Kidney (tissue), 22 donors: ENCODE measurements at places on chromosomes 4 and X. TPM values are rescaled to one million over a fixed set of nuclear protein-coding genes. Genes with fewer than 3 reads are reported as not detected.

DNA sequence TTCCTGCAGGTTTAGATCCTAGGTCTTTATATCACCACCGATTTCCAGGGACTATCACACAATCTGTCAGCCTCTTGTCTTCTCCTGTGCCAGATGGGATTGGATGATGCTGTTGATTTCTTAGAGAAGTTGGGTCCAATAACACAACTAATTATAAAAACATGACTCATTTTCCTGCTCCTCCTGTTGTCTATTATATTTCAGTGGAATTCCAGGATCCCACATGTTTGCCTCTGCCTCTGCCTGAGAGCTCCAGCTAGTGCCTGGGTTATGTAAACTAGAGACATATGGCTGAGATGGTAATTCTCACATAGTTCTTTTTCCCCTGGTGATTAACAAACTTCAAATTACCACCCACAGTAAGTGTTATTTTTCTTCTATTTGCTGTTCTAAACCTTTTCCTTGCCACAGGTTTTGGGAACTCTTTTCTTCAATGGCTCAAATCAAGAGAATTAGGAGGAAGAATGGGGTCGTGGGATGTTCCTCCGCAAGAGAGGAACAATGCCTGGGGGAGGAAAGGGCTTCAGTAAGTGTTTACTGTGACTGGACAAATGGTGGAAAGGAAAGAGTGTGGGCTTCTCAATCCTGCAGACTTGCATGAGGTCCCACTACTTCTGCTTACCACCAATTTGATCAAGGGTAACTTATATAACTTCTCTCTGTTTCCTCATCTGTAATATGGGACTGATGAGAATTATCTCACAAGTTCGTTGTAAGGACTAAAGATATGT is 3.4 kb upstream of the HOPX start:
- DNase-seq: no peak

DNA sequence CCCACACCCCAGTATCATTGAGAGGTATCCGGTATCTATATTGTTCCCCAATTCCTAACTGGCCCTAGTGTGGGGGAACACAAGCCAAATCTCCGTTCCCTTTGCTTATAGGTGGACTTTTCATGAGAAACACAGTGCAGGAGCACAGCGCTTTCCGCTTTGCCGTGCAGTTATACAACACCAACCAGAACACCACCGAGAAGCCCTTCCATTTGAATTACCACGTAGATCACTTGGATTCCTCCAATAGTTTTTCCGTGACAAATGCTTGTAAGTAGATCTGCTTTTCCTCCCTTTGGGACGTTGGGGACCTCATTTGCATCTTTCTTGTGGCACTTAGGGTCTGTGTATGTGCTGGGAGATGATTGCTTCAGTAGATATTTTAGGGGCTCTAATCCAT is 1.6 kb downstream of the GRIA3 start:
- DNase-seq: no peak

GRCh38 chr4:165813606-165814005 is 59.4 kb upstream of the TLL1 start:
- DNase-seq: no peak

DNA sequence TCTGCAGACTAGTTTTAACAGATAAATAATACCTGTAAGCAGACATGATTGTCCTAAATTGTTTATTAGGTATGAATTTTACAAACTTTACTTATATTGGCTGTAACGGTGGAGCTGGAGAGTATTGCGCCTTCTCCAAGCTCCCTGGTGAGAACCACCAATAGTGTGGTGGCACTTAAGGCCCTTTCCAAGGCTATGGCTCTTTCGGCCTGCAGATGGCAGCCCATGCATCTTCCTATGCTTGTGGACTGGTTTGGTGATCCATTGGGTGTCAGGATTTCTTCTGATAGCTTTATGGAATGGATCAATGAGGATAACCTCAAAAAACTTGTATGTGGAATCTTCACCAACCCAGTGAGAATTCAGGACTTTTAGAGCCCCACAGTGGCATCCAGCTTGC is 7.8 kb downstream of the LARP1B start:
- no peak for DNase-seq

DNA sequence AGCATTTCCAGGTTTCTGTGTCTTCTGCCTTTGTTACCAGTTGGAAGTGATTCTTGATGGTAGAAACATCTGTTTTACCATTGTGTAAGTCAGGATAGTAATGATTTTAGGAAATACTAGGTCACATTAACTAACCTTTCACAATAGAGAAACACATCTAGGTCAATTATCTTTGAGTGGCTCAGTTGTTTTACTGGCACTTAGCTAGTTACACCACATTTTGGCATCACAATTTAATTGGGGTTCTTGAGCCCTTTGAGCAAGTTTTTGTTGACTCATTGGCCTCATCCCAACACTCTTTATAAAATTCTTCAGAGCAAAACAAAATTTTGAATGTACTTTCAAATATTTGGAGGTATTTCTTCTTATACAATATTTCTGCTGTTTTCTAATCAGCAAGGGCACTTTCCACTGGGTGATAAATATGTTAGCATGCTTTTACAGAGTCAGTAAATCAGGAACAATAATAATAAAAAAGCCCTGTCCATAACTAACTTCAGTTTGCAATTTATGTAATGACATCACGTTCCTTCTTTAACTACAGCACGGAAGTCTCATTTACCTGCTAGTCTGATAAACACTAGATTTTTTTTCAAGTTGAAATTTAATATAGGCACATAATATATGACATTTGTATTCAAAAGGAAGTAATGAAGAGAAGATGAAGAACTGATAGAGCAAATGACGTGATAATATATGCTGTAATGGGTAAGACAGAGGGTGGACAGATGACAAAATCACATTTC is 64.8 kb upstream of the GK2 start:
- no peak for DNase-seq

DNA sequence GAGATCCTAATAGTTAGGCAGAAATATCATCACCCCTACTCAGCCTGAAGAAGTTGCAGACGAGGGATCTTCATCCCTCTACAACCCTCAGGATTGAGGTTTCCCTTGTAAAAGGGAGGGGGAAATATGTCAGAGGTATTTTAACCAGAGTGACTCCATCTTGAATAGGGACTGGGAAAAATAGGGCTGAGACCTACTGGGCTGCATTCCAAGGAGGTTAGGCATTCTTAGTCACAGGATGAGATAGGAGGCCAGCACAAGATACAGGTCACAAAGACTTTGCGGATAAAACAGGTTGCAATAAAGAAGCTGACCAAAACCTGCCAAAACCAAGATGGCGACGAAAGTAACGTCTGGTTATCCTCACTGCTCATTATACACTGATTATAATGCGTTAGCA is 17.5 kb downstream of the IL13RA2 start:
- DNase-seq: no peak

DNA sequence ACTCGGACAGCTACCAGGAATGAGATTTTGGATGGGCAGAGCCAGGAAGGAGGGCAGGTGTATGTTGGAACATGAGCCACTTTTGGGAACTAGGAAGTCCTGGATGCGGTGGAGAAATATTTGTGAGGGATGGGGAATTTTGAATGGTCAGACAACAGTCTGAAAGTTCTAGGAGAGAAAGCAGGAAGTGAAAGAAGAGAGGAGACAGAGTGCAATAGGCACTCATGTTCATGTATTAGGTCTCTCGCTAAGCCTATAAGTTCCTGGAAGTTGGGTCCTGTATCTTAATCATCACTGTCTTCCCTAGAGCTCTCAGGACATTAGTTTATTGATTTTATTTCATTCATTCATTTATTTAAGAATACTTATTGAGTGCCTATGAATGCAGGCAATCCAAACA is 65.7 kb upstream of the CITED1 start:
- no peak for DNase-seq

Gene ETDA
- not detected for total RNA-seq

DNA sequence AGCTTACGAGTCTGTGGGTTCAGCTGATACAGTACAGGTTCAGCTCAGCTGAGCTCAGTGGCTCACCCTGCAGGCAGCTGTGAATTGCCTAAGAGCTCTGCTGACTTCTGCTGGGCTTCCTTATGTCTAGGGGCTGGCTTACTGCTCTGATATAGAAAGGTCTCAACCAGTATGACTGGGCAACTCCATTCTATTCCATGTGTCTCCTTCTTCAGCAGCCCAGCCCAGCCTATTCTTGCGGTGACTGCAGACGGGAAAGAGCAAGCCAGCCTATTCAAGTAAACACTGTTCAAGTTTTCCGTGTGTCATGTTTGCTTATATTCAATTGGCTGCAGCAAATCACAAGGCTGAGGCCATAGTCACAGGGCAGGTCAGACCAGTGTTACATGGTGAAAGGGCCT is 615.4 kb upstream of the ZFP42 start:
- no peak for DNase-seq

- DNase-seq: no peak
Observed at GRCh38 chr4:122845066-122845465, 18.4 kb downstream of the FGF2 start.

Gene STBD1
- total RNA-seq: 4.5 TPM

DNA sequence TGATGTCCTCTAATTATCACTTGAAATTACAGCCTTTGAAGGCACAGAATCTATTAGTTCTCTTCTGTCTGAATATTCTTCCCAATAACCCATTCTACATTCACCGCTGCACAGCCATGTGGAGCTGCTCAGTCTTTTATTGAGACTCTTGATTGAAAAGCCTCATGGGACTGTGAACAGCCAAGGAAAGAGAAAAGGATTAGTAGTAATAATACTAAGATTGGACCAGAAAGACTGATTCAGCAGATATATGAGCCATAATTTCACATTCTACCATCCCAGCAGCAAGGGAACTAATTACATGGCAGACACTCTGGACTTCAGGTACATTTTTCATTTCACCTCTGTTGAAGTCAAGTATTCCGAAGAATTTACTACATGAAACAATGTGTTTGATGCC is 2471.7 kb downstream of the ARAP2 start:
- DNase-seq: no peak

DNA sequence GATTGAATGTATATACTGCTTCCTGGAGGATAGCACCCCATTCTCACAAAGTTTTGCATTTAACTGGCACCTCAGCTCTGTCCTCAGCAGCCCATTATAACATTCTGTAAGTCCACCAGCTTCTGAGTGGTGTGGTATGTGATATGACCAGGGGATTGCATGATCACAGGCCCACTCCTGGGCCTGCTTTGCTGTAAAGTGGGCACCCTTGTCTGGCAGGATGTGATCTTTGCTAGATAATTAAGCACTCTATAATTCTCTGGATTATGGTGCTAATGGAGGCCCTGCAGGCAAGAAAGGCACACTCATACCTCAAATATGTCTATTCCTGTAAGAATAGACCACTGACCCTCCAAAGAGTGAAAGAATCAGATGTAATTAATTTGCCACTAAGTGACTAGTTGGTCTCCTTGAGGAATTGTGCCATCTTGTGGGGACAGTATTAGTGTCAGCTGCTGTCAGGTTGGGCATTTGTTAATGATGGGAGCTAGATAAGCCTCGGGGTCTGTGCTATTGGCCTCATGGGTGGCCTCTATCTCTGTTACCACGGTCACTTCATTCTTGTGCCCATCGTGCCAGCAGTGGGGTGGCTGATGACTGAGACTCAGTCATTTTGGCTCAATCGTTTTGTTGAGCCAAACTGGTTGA is 2.2 kb upstream of the CFI start:
- DNase-seq: peak; percentile 31

Gene PDGFRA
- total RNA-seq: 71.0 TPM

GRCh38 chrX:69197690-69198089 is 32.4 kb upstream of the PJA1 start:
- DNase-seq: no peak

Gene MAGEE1
- 4.3 TPM for total RNA-seq

DNA sequence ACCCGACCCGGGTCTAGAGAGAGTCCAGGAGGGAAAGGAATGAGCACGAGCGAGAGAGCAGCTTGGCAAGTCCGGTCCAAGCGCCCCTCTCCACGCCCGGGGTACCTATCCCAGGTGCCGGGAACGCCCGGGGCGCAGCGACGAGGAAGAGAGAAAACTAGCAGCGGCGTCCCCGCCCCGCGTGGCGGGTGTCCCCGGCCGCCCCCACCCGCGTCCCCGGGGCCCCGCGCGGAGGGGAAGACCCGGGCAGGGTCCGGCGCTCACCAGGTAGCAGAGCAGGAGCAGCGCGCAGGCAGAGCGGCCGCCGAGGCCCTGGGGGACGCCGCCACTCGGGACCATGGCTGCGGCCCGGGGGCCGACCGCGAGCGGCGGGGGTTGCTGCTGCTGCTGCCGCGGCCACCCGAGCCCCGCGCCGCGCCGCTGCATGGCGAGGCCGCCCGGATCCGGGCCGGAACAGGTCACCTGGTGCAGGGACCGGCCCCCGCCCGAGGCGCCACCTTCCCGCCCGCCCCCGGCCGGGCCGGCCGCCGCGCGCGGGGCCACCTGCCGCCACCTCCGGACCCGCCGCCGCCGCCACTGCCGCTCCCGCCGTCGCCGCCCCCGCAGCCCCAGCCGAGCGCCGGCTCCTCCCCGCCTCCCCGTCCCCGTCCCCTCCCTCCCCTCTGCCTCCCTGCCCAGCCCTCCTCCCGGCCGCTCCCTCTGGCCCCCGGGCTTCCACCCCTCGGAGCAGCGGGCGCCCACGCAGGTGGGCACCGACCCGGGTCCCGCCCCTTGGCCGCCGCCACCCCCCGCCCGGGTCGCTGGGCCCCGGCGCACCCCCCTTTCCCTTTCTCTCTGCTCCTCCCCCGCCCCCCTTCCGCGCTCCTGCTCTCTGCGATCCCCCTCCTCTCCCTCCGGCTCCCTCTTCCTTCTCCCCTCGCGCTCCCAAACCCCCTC is at the start of gene SEL1L3:
TSS of gene SEL1L3 (minus strand) at position 578 of the 936 bp plus-strand sequence. CDS start at position 426, 152 bp downstream.
- peak; percentile 68 for DNase-seq

DNA sequence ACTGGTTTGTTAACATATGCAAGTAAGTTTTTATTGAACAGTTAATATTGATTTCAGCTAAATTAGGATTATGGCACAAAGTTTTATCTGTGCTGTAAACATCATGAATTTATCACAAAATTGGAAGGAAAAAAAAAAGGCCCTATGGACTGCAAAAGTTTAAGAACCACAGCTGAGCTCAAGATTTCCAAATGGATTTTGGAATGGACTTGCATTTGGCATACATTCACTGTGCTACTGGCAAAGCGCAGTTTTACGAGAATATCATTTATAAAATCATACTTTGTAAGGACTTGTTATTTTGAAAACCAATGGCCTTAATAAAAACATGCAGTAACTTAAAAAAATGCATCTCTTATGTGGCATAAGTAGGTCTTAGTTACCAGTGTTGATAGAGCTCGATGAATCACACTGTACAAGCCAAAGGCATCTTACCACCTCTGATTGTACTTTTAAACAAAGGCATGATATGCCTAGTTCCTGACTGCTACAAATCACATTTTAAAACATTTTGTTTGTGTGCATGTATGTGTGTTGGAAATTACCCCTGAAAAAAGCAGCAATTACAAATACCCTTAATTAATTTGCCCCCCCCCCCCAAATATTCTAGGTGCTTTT is 58.6 kb downstream of the TAB3 start:
- DNase-seq: no peak

DNA sequence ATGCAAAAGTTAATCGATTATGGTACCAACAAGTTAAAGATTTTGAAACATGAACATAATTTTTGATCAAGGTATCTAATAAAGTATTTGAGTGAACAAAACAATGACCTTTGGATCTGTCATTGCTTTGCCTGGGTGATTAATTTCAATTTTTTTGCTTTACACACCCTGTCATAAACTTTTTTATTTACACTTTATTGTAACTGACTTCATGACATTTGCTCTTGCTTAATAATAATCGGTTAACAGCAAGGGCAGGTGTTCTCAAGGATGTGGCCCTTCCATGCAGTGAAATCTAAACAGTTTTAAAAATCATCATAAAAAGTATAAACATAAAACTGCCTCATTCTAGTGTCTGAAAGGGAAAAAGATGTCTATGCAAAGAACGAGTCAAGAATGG is 24.1 kb downstream of the ATOH1 start:
- DNase-seq: no peak
